T47D (cell line): ENCODE measurements at places on chromosomes 12 and 14.
A peak's percentile ranks its signal among the peaks of the same experiment; 100 is the strongest.

DNA sequence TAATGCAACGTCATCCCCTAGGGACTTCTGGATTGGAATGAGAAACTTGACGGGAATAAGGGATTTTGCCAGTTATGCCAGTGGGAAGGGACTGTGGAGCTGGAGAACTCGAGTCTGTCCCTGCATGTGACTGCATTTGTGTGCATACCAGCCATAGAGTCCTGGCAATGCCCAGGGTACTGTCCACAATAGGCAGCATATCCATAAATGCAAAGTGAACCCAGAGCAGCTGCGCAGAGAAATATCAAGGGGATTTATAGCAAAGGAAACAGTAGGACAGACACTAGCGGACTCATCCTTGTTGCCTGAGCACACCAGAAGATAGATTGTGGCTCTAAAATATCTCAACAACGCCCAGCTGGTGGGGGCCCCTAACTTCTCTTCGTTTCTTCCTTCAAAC is 247.1 kb upstream of the SRRM4 start:
- no peak for DNase-seq

- DNase-seq: no peak
These were observed 56.7 kb downstream of the NTF3 start for GRCh38 chr12:5488626-5488955.

- DNase-seq: no peak
These were observed 11.8 kb upstream of the ENDOU start for GRCh38 chr12:47736877-47737676.

- DNase-seq: no peak
These were observed 114.8 kb downstream of the BCL11B start for GRCh38 chr14:99157246-99157645.

- DNase-seq: no peak
These were observed 57.3 kb downstream of the TTC7B start for GRCh38 chr14:90758959-90759358.

DNA sequence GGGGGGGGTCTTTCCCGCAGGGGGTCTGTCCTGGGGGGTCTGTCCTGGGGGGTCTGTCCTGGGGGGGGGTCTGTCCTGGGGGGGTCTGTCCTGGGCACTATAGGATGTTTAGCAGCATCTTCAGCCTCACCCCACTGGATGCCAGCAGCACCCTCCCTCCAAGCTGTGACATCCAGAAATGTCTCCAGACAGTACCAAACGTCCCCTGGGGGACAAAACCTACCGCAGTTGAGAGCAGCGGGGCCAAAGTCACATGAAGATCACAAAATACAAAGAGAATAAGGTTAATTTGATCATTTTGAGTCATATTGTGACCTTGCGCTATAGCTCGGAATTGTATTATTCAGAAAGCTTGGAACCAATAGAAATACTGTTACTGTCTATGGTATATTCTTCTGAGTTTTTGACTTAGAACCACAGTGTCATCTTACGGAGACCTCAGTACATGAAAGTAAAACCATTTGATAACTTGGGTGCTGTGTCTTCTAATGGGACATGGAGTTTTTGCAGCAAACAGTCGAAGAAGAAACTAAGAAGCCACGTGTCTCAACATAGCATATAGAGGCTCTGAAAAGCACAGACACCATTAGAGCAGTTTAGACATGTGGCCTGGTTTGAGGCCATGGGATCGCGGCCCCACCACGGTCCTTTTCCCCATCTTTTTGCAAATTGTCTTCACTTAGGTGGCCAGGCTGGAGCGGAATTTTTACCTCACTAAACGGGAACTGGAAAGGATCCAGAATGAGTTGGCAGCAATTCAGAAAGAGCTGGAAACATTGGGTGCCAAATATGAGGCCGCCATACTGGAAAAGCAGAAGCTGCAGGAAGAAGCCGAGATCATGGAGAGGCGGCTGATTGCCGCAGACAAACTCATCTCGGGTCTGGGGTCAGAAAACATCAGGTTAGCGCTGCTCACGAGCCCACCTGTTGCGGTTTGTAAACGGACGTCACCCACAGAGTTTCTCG is 59.9 kb downstream of the CCDC92 start:
- peak; percentile 43 for DNase-seq

- no peak for DNase-seq
These were observed 38.9 kb downstream of the SLC17A8 start for GRCh38 chr12:100395811-100396210.

DNA sequence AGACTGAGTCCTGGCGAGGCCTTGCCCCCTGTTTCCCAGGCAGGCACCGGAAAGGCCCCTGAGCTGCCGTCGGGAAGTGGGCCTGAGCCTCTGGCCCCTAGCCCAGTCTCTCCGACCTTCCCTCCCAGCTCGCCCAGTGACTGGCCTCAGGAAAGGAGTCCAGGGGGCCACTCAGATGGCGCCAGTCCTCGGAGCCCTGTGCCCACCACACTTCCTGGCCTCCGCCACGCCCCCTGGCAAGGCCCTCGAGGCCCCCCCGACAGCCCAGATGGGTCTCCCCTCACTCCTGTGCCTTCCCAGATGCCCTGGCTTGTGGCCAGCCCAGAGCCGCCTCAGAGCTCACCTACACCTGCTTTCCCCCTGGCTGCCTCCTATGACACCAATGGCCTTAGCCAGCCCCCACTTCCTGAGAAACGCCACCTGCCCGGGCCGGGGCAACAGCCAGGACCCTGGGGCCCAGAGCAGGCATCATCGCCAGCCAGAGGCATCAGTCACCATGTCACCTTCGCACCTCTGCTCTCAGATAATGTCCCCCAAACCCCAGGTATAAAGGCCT is 10.9 kb downstream of the TNS2 start:
- DNase-seq: no peak

DNA sequence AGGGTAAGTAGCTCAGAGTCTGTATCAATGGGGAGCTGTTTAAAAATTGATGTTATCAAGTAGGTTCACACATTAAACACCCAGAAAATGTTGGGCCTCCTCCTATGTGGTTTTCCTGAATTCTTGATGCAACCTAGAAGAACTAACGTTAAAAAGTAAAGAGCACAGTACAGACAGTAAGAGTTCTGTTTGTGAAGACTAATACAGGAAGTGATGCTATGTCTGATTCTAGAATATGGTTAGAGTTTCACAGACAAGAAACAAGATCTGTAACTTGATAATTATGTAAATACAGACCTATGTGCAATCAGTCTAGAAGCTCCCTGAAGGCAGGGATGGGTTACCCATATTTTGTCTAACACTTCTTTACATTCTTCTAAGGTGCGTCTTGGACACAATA is 214.9 kb upstream of the BTG1 start:
- no peak for DNase-seq

- DNase-seq: no peak
These were observed 62.6 kb upstream of the CORO1C start for GRCh38 chr12:108793756-108794441.

GRCh38 chr14:88204221-88204620 is 118.8 kb downstream of the KCNK10 start:
- DNase-seq: no peak

GRCh38 chr12:1791104-1791841 is 29.1 kb upstream of the LRTM2 start:
- peak; percentile 70 for DNase-seq

GRCh38 chr14:60514741-60515491 is 6.0 kb downstream of the SIX6 start:
- DNase-seq: no peak

DNA sequence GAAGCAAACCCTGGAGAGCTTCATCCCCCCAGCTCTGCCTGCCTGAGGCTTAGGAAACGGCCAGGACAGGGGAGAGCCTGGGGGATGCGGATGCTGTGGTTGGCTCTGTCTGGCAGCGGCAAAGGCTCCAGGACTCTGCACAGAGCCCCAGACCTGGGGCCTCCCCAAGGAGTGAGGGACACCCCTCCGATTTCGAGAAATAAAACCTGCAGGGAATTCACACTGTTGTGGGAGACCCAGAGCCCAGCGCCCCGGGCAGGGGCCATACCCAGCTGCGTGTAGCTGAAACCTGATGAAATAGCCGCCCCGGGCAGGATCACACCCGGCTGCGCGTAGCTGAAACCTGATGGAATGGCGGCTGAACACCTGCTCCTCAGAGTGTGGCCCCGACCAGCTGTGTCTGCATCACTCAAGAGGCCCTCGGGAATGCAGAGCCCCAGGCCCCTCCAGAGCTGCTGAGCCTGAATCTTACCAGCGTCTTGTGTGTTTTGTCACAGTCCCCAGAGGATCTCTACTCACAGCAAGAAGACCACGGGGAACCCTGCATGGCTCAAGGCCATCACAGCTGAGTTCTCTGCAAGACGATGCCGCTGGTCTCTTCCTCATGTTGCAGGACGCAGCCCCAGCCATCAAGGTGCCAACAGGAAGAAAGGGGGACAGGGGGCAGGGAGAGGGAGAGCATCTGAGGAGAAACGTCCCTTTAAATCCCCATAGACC is 46.5 kb upstream of the GALNT9 start:
- DNase-seq: no peak

- DNase-seq: no peak
These were observed 264.6 kb downstream of the PAWR start for GRCh38 chr12:79426121-79426520.

DNA sequence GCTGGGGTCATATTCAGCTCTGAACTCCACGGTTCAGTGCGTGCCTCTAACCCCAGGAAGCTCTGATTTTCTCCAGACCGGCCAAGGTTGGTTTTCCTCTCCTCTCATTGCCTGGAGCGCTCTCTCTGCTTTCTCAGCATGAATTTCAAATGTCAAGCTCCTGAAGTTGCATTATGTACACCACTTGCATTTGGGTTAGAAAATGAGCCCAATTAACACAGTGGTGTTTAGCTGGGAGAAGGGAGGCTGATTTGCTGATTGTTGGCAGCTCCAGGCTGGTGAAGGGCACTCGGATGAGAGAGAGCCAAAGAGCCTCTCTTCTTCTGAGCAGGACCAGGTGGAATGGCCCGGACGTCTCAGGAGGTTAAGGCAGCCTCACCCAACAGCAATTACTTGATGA is 570.9 kb downstream of the VRK1 start:
- no peak for DNase-seq
